ENCODE measurements at places on chromosomes 12 and 14. TPM values are rescaled to one million over a fixed set of nuclear protein-coding genes. Genes with fewer than 3 reads are reported as not detected.

Gene MLXIP
- total RNA-seq = 13.3 TPM

Gene PLCZ1
- not detected for total RNA-seq

Gene CMTM5
- not detected for total RNA-seq

Gene IL23A
- total RNA-seq = not detected

Gene CLEC14A
- 2.7 TPM for total RNA-seq

Gene PRMT5
- 86.1 TPM for total RNA-seq

Gene FAM222A
- 0.71 TPM for total RNA-seq

Measured in myometrial cell (primary cell).